ENCODE measurements at places on chromosomes 5 and 9.

GRCh38 chr9:108565651-108566378, 290.0 kb downstream of the ACTL7B start:
- DNase-seq = peak; percentile 83

DNA sequence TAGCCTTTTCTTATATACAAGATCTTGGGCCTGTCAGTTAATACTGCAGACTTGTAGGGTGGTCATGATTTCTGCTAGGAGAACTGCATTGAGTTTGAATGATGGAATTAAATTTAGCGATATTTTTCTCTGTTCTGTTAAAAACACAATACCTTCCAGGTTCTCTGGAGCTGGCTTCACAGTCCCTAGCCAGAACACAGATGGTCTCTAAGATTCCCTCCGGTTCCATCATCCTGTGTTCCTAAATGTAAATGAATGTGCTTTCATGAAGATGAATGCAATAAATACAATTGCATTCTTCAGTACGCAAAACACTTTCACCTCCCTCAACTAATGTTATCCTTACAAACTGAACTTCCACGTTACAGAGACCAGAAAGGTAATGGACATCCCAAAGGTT, 264.9 kb downstream of the ASTN2 start:
- no peak for DNase-seq

DNA sequence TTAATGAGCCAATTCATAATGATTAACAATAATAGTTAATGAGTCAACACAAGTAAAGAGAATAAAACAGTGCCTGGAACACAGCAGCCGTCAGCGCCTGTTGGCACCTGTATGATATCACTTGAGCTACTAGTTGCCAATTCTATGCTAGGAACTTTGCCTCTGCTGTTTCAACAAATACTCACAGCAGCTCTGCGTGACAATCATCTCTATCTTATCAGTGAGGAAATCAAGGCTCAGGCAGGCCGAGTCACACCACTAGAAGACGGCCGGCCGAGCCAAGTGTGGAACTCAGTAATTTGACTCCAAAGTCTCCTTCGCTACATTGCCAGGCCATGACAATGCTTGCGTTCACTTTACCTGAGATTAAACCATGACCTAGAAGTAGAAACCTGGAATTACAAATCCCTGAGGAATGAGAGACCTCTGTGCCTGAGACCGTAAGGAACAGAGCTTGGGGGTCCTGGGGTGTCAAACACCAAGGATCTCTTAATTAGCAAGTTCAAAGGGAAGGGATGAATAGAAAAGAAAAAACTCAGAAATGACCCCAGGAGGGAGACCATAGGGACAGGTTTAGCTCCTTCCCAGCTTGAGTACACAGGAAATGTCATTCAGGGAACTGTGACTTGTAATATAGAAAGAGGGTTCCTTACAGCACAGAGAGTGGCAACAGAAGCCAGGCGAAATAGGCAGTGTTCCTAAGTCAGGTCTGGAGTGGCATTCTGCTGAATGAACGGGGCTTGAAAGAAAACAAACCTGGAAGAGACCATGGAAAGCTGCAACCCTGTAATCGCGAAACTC, 109.1 kb downstream of the SUSD1 start:
- no peak for DNase-seq

- DNase-seq = no peak
These were observed 284.1 kb downstream of the NFIB start for GRCh38 chr9:14029806-14030374.

DNA sequence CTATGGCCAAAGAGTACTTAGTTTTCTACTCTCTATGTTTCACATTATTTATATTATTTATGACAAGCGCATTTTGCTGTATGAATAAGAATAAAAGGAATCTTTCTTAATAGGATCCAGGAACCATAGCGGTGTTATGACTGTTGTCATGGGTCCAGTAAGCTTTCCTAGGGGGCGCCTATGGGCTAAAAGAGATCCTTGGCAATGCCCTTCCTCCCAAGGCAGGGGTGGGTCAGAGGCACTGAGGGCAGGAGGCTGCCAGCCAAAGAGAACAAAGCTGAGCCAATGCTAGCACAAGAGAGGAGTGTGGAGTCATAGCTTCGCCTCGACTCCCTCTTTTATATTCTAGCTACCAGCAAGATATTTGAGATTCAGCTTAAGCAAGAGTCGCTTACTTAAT, 98.4 kb upstream of the GNAQ start:
- no peak for DNase-seq

DNA sequence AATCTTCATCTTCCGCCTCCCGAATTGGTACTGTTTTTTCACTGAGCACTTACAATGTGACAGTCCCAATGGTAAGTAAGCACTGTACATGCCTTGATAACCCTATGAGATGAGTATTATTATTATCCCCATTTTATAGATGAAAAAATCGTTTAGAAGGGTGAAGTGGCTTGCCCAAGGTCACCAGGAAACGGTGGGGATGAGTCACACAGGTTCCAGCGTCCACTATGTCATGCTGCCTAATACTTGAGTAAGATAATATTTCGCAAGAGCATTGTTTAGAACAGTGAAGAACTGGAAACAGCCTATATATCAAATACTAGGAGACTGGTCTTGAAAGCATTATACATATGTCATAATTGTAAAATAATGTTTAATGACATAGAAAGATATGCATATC, 12.9 kb downstream of the HAND1 start:
- DNase-seq = no peak

DNA sequence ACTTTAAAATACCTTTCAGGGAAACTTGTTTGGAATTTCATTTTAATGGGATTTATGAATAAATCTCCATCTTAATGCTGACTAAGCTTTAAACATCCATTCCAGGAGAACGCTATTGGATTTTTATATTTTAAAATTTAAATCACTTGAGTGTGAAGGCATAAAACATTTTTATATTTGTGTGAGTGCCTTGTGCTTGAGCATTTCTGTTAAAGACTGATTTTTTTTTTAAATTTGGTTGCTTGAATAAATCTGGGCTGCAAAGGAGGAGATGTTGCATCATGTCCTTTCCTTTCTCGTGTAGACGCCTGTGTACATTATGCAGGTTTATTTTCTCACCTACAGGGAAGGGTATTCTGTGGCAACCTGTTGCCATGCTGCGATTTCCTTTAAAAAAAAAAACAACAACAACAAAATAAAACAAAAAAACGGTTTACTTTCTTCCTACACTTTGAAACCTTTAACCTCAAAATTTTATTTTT, 108.1 kb downstream of the ZNF462 start:
- DNase-seq = no peak

GRCh38 chr9:114677418-114677817, 4.6 kb downstream of the TEX48 start:
- peak; percentile 42 for DNase-seq

DNA sequence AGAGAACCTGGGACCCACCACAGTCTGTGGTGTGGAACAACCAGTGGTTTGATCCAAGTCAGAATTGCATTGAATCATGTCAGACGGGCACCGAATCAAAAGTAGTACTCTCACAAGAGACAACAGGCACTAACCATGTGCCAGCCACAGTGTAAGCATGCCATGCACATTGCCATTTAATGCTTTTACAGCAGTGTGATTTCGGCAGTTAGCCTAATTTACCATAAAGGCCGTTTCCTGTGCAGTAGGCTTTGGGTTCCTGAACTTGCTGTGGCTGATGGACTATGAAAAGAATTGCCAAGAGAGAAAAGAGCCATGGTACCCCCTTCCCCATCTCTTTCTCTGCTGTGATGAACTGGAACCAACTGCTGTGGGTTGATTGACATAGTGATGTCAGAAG, 540.6 kb downstream of the EBF1 start:
- DNase-seq = no peak

GRCh38 chr9:112520069-112520468, 33.4 kb downstream of the KIAA1958 start:
- DNase-seq = no peak

DNA sequence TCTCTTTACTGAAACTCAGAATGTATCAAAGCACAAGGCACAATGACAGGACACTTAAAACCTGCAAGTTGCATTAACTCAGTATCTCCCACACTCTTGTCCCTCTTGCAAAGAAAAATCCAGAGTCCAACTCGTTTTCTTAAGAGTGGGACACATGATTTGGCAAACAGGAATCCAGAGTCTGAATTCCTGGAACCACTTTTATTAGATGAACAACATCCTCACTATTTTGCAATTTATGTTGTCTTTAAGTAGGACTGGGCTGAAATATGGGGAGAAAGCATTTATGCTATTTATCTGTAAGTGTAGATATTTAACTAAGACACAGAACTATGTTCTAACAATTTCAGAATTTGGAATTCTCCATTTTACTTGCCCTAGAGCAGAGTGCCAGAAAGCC, 69.1 kb downstream of the ABCA1 start:
- no peak for DNase-seq

- no peak for DNase-seq
These were observed 189.9 kb downstream of the BNC2 start for GRCh38 chr9:16680541-16680940.

DNA sequence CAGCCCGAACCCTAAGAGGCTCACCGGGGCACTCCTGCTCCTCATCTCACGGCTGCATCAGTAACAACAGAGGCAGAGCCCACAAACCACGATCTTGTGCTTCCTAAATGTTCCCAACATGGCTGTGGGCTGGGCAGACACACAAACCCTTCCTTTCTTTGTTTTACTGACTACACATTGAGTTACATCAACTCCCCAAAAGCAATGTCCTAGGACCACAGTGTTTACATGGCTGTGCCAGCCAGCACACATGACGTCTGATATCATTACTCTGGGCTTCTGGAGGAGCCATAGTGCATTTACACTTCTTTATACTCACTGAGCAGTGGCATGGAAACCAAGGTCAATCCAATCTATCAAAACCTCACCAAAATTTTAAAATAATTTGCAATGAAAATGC, 101.4 kb downstream of the LHFPL2 start:
- no peak for DNase-seq

DNA sequence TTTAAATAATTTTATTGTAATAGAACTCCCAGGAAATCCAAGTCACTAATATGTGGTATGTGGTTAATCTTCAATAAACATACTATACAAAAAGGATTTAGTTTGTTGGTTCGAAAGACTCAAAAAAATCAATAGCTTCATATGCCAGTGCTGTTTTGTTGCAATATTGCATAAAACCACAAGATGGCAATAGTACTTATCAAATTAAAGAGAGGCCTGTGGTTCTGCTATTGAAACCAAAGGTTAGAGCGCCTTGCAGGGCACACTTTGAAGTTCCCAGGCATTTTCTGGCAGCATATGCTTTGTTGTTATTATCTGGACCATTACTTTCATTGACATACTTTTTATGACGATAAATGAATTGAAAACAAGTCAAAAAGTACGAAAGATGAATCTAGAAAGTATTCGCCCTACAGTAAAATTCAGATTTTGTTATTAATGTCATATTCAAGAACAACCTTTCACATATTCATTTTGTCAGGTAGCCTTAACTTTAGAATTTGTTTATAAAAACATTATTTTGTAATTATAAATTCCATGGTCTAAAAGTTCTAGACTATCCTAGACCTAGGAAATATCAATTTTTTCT, 316.3 kb downstream of the MCTP1 start:
- DNase-seq = peak; percentile 60

- DNase-seq = no peak
These were observed 69.6 kb downstream of the NMUR2 start for GRCh38 chr5:152335461-152335860.

DNA sequence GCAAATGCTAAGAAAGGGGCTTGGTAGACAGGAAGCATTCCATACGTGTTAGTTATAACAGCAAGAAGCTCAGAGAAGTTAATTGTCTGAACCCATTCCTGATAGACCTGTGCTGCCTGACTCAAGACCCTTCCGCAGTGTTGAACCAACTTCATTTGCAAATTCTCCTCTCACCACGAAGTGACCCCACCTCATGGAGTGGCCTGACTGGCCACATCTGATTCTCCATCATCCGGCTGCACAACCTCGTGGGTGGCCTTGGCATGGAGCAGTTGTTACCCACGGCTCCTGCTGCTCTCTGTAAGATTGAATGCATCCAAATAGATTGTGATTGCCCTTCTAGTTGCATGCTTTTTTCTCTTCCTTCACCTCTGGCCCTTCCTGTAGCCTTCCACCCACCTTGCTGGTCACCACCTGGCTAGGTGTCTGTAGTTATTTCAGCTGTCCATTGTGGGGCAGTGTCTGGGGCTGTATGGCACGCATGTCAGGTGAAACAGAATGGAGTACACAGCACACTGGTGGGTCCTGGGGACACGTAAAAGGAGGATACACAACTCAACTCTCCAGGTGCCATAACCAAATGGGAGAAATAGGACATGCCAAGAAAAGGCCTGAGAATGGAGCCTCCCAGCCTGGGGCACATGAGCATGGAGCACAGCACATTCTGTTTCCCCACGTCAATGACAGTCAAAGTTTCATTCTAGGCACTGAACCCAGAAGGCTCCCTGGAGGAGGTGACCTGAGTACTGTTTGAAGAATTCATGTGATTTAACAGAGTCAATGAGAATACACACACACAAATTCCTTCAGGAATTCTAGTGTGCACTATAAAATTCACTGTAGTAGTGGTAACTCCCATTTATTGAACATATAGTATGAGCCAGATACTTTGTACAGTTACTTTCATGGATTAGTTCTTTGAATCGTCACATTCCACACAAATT, 70.5 kb upstream of the PTCH1 start:
- no peak for DNase-seq

GRCh38 chr5:154575546-154576428, 97.8 kb upstream of the HAND1 start:
- DNase-seq = no peak

DNA sequence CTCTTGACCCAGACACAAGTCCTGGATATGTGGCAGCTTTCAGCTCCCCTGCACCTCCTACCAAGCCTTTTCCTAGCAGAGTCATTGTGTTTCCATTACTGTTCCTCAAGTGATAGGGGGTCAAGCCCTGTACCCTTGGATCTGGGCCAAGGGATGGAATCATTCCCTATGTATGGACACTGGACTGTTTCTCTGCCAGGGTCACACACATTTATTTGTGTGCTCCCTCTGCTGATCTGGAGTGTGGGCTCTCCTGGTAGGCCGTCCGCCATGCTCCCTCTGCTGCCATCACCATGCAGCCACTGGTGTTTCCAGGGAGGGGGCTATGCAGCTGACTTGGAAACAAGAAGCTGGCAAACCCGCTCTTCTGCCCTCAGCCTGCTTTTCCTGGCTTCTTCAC, 9.5 kb downstream of the GM2A start:
- no peak for DNase-seq

GRCh38 chr9:33111631-33112030, 35.2 kb upstream of the SMU1 start:
- DNase-seq = no peak

DNA sequence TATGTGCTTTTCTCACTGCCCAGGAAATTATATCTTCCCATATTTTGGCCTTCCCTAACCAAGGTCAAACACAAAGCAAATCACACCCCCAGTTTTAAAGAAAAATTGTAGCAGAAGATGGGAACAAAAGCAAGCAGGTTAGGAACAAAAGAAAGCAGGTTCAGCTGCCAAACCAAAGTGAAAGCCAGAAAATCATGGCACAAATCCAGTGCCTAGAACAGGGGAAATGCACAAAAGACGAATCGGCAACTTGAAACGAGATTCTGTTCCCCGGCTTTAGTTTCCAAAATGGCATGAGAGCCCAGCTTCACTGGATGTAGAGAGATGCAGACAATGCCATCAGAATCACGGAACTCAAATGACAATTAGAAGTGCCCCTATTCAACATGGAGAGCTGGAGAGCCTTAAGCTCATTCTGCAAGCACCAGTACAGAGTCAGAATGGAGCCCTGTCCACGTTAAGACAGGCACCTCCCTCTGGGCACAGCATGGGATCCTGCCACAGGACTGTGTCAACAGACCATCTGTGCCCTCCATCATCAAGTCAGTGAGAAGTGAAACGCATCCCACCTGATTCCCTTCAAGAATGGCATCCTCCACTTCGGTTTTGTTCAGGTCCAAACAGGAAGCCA, 13.8 kb downstream of the DNAH5 start:
- DNase-seq = no peak
